ENCODE measurements at places on chromosomes 6 and 20.

DNA sequence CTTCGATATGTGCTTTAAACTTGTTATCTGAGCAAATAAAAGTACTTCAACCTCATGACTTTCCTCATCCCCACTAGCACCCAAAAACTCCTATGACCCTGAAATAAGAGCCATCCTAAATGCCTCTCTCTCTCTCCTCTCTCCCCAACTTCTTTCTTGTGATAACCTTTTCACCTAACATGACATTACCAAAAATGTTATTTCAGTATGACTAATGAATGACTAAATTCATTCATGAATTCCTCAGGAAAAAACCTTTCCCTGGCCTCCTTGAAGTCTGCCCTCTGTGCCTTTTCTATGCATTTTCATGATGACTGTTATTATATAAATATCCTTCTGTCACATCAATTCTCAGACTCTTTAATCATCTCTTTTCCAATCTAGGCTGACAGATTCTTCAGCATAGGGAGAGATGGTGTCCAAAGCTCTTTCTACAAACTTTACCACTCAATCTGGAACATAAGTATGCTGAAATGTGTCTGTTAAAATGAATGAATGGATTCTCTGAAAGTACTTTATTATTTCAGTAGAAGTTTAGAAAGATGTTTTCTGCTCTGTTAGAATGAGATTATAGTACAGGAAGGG lies 114.3 kb upstream of the GGTLC1 start:
- no peak for DNase-seq

- no peak for DNase-seq
These were observed 140.3 kb downstream of the CDC5L start for GRCh38 chr6:44527583-44528369.

DNA sequence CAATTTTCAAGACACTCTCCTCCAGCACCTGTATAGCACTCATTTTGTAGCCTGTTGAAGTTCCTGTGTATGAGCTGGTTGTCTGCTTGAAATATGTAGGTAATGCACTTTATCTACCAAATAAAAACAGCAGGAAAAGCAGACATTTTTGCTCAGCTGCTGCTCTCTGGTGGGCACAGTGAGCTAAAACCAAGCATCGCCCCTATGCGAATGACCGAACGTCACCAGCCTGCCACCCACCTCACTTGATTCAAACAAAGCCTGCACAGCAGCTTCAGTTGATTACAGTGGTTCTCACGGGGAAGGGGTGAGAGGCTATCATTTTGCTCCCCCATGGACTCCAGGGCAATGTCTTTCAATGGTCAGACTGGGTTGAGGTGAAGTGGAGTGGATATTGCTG lies 185.7 kb downstream of the SASH1 start:
- no peak for DNase-seq

- DNase-seq = no peak
These were observed 190.4 kb downstream of the DOK5 start for GRCh38 chr20:54665812-54666211.

DNA sequence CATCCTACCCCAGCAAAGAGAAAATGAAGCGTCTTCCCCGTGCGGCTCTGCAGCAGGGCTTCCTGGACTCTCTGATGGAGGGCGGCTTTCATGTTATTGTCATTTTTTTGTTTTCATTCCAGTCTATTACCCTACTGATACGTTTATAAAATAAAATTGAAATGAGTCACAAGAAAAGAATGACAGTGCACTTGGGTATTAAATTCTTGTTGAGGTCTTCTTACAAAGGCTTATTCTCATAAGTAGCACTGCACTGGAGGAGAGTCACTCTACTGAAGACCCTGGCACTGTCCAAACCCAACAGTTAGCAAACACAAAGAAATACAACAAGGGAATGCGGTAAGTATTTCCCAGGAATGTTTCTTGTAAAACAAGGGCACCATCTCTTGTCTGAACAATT lies 379.3 kb downstream of the MAFB start:
- no peak for DNase-seq

GRCh38 chr6:1377526-1377925 lies 11.8 kb upstream of the FOXF2 start:
- DNase-seq = no peak

GRCh38 chr6:23985015-23985414 lies 141.0 kb upstream of the NRSN1 start:
- no peak for DNase-seq

GRCh38 chr6:145540741-145541140 lies 194.6 kb downstream of the EPM2A start:
- no peak for DNase-seq

DNA sequence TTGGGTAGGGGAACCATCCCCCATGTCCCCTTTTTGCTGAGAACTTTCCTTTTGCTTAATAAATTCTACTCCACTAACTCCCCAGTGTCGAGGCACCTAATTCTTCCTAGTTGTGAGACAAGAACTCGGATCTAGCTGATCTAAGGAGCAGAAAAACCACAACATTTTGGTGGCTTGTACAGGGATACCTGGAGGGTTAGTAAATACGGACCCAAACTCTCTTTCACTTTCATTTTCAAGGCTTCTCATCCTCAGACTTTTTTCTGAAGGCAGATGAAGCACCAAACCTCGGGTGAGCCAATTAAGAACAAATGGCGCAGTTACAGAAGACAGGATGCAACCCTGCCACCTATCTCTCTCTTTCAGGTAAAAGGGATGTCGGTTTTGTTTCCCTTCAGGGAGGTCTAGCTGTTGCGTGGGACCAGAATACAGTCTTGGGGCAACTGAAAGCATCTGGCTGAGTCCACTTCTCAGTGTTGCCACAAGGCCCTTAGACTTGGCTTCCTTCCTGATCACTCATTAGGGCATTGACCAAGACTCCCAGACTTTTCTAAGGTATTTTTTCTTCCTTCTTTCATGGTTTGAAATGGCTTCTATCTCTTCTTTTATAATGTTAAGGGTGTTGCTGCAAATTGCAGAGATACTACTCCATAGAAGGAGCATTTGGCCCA lies 11.1 kb upstream of the HTR1B start:
- DNase-seq = no peak

- DNase-seq = no peak
These were observed 98.6 kb downstream of the HFE start for GRCh38 chr6:26185802-26186201.

- DNase-seq = no peak
These were observed 39.7 kb downstream of the NTSR1 start for GRCh38 chr20:62748311-62748710.

DNA sequence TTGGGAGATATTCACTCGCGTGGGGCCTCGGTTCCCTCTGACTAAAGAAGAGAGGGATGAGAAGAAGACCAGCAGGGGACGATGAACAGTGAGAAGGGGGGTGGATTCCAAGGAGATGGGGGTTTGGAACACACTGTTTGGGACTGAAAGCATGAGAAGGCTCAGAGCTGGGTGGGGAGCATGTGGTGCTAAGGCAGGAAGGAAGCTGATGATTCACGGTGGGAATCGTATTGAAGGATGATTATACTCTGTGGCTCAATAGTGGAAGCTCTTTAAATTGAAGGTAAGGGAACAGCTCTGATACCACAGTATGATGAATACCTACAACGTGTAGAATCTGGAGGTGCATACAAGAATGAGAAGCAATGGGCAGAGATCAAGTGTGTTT lies 117.5 kb upstream of the KCNK16 start:
- no peak for DNase-seq
